ENCODE measurements at places on chromosomes 3 and 15.

DNA sequence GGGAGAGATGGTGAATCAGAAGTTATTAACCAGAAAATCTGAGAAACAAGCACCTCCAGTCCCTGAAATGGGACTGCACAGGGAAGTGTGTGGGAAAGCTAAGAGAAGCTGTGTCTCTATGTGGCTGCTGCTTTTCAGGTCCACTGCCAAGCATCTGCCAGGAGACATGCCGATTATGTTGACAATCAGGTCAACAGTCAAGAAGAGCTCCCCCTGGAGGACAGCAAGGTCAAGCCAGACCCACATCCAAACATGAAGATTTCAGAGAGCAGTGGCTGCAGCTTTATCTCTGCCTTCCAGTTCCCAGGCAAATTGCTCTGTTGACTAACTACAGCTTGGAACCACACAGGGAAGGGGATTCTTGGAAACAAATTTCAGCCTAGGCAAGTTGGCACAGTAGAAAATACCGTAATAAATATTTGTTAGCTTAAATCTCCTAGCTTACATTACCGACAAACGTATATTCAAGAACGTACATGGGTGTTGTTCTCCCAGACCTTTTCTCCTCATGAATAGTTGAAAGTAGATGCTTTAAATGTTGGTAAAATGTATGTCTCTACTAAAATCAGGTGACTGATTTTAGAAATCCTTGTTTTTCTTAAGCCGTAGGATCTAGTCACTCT lies 394.5 kb upstream of the RARB start:
- DNase-seq: no peak

DNA sequence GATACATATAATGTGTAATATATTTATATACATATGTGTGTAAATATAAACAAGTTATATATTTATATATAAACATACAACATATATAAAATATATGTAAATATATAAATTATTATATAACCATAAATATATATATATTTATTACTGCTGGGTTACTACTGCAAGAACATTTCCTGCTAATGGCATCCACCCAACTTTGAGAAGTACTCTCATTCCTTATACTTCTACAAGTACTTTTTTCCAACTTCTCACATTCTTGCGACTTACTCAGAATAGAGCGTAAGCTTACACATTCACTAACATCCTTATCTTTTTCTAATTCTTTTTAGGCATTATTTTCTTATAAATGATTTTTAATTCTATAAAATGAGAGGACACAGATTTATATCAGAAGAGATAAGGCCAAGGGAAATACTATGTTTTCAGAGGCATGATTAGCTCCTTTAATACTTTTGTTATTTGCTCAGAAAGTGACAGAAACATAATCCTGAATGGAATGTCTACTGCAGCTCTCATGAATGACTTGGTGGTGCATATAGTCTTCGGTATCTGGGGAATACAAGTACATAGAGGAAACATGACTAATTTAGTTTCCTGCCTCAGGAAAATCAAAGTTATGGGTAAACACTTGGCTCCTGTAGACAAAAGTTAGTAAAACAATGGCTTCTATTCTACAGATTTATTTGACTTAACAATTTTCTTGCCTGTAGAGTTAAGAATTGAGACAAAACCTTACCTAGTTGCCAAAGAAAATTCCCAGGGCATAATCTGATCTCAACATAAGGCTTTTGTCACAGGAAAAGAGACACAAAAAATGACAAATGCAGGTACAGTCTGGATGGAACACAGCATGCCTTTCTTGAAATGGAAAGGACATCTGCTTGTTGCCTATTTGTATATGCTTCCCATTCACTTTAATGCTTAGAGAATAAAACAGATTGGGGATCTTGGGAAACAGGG lies 453.9 kb downstream of the SQOR start:
- no peak for DNase-seq

GRCh38 chr3:40186508-40186907 lies 123.0 kb upstream of the EIF1B start:
- no peak for DNase-seq

- DNase-seq: no peak
Measured at GRCh38 chr15:43270676-43271306, 4.1 kb upstream of the TGM5 start.

DNA sequence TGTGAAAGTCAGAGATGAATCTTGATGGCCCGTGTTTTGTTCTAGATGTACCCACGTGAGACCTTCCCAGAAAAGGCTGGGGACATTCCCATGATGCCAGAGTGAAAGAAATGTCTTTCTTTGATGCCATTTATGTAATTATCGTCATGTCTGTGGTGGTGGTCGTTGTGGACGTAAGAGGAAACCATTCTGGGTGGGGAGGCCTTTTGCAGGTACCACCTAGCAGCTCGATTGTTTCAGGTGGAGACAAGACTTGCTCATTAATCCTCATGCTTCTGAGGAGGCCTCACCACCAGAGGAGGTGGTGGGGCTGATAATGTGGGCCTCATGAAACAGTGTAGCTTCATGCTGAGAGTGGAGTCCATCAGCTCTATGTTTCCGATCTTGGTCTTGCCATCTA lies 58.1 kb upstream of the USP3 start:
- no peak for DNase-seq

DNA sequence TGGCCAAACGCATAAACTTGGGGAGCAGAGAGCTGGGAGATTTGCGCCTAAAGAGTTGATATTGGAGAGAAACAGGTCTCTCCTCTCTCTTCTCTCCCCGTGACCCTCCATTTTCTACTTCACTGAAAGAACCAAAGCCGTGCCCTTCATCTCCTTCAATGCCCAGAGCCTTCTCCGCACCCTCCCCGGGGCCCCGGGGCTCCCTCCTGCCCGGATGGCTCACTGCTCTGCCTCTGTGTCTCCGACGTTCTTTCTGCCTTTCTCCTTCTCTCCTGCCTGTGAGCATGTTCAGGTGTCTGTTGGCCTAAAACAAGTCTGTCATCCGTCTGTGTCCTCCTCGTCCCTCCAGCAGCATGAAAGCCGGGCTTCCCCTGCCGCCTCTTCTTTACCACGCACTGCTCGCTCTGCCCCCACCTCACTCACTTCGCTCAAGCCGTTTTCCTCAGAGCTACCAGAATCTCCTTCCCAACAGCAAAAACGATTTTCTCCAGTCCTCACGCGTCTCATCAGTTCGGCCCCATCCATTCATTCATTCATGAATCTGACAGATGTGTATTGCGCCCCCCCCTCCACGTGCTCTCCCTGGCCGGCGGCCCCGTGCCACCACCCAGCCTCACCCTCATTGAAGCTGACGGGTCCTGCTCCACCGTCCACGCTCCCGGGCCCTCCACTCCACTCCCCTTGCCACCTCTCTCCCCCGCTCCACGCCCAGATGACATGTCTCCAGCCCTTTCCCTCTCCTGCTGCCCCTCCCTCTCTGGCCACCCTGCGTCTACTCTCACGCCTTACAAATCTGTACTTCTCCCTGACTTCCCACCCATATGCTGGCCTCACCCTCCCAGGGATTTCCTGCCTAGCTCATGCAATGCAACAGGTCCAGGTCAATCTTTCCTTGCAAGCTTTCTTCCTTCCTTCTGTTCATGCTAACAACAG lies 10.2 kb downstream of the MUC4 start:
- no peak for DNase-seq

DNA sequence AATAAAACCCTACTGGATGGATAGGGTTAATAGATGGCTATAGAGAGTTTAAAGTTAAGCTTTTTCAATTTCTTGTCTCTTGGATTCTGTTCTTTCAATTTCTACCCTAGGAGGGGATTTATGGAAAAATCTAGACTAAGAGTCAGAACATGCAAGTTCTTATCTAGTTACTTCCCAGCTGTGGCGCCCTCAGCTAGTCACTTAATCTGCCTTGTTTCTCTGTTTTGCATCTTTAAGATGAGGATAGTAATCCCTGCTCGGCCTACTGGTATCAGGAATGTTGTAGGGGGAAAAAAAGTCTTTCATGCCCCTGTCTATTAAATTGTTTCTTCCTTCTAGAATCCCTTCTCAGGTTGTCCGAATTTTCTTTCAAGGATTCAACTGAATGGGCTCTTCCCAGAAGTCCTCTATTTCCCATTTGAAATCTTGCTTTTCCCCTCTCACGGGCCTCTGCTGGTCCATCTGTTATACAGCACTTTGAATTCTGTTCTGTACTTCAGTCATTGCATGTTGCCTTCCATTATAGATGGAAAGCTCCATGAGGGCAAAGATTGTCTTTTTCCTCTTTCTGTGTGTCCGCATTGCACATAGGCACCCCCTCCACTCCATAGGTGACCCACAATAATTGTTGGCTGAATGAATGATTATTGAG lies 4.4 kb downstream of the KCTD6 start:
- no peak for DNase-seq

DNA sequence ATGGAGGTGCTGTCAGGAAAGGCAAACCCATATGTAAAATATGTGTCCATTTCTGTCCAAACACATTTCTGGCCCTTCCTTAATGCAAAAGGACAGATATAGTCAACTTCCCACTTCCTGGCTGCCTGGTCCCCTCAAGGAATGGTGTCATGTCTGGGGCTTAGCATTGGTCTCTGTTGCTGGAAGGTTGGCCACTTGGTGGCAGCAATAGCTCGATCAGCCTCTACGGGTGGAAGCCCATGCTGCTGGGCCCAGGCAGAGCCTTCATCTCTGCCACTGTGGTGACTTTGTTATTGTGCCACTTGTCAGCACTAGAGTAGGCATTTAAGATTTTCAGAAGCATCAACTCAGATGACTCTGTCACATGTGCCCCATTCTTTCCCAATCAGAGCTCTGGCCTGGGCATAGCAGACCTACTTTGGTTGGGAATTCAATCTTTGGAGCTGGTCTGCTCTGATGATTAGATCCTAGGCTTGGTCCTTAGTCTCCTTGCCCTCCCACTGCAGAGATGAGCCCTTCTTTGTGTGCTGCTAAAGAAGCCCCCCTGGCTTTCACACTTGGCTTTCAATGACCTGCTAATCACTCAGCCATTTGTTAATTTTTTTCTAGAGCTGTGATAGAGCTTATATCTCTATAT lies 51.0 kb upstream of the SPSB4 start:
- peak; percentile 40 for DNase-seq

DNA sequence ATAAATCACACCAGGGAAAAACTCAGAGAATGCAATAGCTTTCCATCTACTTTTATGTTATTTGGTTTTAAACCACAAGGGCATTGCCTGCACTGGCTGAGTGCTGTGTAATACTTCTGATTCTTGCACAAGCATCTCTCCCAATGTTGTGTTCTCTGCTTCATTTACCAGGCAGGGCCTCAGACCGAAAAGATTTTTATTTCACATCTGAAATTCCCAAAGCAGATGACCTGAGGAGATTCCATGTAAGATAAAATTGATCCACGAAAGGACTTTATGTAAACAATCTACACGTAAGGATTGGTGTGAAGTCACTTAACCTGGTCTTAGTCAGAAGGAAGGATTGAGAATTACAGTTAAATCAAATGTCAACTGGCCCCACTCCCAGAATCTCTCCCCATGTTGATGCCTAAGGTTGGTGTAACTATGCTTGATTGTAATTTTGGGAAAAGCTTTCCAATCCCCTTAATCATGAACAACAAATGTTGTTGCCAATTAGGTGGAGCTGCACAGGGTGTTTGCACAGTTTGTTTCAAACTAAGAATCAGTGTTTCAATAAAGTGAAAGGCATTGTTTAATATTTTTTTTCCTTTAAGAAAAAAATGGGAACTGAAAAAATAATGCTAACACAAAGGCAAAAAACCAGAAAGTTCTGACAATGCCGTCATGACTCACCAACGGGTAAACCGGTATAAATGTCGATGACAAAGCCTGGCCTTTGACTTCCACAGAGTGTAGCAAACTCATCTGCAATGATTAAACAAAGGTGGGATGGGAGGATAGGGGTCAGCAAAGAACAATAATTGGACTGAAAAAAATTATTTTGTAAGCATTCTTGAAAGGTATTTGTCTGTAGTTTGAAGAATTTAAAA lies 128.6 kb downstream of the DUT start:
- peak; percentile 80 for DNase-seq

DNA sequence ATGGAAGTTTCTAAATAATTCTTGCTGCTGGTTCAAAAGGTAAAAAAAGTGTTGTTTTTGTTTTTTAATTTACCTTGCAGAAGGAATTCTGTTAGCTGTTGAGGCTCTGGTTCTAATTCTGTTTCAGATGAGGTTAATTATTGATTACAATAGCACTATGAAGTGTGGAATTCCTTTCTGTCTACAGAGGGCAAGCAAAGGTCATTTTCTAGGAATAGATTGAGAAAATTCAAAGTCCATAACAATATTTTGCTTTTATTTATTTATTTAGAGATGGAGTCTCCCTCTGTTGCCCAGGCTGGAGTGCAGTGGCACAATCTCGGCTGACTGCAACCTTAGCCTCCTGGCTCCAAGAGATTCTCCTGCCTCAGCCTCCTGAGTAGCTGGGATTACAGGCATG lies 789.6 kb downstream of the GRM7 start:
- no peak for DNase-seq

- DNase-seq: no peak
Measured at GRCh38 chr3:60131618-60132017, 1081.8 kb upstream of the CFAP20DC start.

DNA sequence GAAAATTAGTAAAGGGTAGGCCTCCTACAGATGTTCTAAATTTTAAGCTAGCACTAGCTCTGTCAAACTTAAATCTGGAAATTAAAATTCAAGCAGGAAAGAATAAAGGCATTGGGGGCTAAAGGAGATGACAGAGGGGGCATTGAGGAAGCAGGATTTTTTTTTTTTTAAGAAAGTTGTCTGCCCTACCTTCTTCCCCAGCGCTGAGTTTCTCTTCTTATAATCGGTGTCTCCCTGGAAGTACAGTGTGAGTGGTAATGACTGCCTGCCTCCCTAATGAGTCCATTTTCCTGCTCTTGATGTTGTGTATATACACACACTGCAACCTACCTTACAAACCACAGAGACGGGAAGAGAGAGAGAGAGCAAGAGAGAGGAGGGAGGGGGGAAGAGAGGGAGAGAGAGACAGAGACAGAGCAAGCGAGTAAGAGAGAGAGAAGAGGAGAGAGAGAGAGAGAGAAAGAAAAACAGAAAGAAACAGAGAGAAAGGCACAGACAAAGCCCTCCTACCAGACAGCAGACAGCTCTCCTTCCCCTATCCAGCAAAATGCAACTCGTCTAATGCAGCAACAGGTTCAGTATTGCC lies 47.0 kb downstream of the ZBTB20 start:
- peak; percentile 29 for DNase-seq

DNA sequence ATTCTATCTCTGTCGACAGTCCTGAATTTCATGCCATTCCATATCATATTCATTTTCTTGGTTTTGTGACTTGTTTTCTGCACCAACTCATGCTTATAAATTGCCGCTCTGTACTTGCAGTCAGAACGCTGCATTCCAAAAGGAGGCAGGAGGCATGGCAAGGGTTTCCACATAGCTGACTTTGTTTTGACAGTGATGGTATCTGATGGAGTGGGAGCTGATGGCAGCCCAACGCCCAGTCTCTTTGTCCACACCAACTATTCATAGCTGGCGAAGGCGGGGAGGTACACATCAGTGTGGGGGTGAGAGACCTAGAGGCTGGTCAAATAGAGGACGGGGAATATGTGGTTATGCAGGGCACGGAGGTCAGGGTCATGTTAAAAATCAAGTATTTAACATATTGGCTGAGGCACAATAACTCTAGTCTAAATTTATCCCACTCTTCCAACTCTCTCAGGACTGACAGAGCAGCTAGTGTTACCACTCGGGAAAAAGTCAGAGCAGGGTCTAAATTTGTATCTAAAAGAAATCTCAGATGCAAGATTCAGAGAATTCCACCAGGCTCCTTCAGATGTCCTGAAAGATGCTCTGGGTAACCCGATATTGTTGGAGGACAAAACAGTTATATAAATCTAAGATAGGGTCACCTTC lies 67.8 kb upstream of the ATP13A3 start:
- no peak for DNase-seq

GRCh38 chr15:32981536-32981935 lies 213.0 kb downstream of the FMN1 start:
- no peak for DNase-seq

- DNase-seq: no peak
Measured at GRCh38 chr3:64016941-64017620, 6.2 kb downstream of the PSMD6 start.
